OCI-LY7 (cell line): ENCODE measurements at places on chromosomes 4 and X. TPM values are rescaled to one million over a fixed set of nuclear protein-coding genes. Genes with fewer than 3 reads are reported as not detected.

The TCEAL2 gene
- total RNA-seq = not detected in 2 replicates

GRCh38 chr4:25330905-25331808 lies 18.6 kb downstream of the ZCCHC4 start:
- DNase-seq = no peak

DNA sequence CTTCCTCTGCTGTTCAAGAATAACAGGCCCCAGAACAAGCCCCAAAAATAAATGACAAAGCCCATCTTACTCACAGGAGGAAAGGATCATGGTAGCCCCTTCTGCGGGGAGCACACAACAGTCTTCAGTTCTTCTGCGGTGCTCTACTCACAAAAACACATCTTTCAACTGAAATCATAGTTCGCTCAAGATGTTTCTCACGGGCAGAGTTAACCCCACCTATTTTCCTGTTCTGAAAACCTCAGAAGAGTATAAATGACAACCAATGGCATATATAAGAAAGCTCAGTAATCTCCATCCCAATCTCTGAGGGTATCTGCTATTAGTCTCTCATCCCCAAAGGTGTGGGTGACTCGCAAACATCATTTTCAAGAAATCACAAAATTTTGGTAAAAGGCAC lies at the start of gene TXK:
TXK (minus strand) TSS at position 170 of the 400 bp plus-strand sequence; CDS start at position 90, 80 bp downstream.
- no peak for DNase-seq

DNA sequence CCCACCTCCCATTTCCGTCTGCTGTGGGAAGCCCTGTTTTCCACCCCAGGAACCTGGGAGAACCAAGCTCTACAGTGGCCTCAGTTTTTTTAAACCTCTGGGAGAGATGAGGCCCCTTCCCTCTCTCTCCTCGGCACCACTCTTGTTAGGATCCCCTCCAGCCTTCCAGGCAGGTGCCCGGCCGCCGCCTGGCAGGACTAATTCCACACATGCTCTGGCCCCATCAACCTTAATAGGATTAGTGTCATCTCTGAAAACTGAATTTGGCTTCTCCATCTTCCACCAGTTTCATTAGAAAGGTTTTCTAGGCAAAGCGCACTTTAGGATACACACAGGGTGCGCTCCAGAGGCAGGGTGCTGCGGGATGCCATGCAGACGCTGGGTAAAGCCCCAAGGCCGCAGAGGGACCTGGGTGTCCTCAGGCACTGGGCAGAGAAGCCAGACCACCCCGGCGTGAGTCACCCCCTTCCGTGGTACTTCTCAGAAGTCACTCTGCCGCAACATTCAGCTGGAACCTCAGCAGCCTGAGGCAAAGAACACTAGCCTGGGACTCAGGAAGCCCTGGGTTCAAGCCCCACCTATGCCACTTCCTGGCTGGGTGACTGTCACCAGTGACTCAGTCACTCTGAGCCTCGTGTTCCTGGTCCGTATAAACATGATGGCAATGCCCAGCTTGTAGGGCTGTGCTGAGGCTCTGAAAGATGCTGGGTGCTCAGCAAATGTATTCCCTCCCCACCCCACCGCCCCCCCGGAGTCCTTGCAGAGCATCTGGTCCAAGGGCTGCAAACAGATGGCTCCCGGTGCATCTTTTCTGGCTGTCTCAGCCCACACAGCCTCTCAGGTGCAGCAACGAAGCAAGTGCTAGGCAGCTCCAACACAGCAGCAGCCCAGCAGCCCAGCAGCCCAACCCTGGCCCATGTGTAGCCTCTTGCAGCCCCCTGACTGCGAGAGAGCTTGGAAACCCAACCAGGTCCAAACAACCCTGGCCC lies 29.1 kb downstream of the PPP2R2C start:
- DNase-seq = no peak

DNA sequence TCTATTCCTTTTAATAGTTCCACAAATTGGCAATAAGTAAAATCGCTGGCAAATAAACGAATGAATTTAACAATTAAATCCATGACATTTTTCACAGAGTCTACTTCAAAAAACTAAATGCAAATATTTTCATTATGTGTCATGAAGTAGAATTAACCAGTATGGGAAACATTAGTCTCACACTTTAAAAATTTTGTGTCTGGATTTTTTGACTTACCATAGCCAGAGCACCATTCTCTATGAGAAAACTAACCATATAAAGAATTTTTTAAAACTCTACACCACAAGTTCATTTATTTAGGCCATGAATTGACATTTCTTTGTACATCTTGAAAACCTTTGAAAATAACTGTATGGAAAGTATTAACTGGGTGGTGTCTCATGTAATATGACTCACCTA lies 41.2 kb downstream of the PRDM5 start:
- DNase-seq = no peak

The FAM9C gene
- not detected in 2 replicates for total RNA-seq

The SSX4 gene
- not detected in 2 replicates for total RNA-seq

GRCh38 chrX:71619193-71619592 lies 882 bp upstream of the CXCR3 start:
- no peak for DNase-seq

GRCh38 chrX:29935455-29935854 lies 279.9 kb upstream of the MAGEB2 start:
- DNase-seq = no peak

DNA sequence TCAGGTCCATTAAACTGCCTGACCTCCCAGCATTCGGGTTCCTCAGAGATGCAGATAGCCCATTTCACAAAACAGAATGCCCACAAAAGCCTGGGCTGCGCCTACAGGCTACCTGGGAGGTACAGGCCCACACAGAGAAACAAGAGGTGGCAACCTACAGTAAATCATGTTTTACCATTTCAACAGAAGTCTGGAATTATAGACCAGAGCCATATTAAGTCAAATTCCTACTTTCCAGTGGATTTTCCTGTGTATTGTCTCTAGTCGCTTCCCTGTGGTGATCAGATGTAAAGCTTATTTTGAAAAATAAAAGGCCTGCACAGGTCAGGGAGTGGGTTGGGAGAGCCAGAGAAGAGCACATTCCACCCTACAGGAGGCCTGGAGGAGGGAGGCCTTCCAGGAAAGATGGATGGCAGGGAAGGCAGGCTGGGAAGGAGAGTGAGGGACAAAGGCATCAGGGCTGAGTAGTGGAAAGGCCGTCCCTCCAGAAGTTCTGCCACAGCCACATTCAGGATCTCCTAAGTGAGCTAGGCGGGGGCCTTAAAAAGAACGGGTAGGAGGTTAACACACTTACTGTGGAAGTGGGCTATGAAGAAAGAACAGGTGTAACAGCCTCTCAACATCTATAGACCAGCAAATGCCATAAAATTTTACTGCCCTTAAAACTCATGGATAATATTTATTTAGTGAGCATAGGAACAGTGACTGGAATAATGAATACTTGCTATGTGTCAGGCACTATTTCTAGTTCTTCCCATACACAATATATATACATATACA lies 19.0 kb upstream of the USO1 start:
- no peak for DNase-seq

GRCh38 chrX:112857478-112857878 lies 16.8 kb upstream of the AMOT start:
- no peak for DNase-seq

GRCh38 chrX:18537068-18537467 lies 111.7 kb downstream of the CDKL5 start:
- no peak for DNase-seq

- DNase-seq = no peak
These were observed 93.4 kb downstream of the TENT5D start for GRCh38 chrX:80513625-80514024.

The DMRTC1B gene
- not detected in 2 replicates for total RNA-seq

GRCh38 chrX:115067812-115068211 lies 50.4 kb upstream of the IL13RA2 start:
- no peak for DNase-seq

- DNase-seq = no peak
These were observed 48.0 kb downstream of the ETNPPL start for GRCh38 chr4:108714880-108715279.

GRCh38 chrX:50430917-50431575 lies 39.6 kb downstream of the DGKK start:
- DNase-seq = no peak

The CPZ gene
- total RNA-seq = not detected in 2 replicates

The GAGE12H gene
- not detected in 2 replicates for total RNA-seq

DNA sequence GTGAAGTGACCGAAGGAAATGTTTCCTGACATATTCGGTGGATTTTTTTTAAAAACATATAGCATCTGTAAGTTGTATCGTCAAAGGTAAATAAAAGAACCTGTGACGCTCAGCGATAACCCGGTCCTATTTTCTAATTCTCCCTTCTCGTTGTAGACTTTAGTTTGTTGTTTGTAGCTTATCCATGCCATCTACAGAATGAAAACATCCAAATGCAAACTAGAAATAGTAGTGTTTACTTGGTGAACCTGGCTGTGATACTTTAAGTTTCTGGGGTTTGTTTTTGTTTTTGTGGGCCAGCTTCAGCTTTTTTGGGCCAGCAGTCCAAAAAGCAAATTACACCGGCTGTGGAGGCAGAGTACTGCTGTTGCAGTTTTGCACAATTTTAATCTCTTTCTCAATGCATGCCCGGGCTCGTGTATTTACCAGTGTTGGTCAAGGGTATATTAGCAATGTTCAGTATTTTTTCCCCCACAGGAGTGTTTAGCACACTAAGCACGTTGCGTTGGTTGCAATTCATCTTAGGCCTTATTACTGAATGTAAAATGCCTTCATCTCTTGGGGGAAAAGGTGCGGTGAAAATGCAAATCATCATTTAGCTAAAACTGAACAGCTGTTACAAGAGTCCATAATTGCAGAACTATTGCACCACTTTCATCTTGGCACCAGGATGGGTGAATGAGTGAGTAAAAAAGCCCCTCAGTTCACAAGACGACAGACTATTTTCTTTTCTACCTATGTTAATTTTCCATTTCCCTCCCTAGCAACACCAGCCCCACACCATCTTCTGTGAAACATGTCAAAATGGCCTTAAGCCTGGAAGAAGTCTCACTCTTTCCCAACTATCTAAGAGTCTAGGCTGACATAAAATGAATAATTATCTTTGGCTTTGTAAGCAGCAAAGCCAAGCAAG lies 1.7 kb upstream of the CNOT6L start:
- DNase-seq = peak; percentile 78

The HS6ST2 gene
- total RNA-seq = not detected in 2 replicates

The PWWP3B gene
- not detected in 2 replicates for total RNA-seq

DNA sequence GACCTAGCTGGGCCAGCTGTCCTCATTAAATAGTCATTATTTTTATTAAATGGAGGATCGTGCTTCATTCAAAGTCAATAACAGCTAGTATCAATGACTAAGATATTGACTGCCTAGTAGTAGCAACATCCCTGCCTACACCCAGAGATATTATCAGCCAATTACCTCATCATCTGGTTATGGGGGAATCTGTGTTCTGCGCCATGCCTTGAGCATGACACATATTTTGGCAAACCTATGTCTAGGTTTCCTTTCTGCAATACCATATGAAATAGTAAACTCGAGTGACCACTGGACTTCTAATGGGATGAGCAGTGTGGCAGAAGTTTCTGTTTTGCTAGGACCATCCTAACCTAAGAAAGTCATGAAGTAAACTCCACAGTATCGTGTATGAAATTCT lies 50.0 kb upstream of the AADAT start:
- DNase-seq = no peak

GRCh38 chrX:72271091-72271788 lies 5.8 kb downstream of the RPS4X start:
- no peak for DNase-seq

DNA sequence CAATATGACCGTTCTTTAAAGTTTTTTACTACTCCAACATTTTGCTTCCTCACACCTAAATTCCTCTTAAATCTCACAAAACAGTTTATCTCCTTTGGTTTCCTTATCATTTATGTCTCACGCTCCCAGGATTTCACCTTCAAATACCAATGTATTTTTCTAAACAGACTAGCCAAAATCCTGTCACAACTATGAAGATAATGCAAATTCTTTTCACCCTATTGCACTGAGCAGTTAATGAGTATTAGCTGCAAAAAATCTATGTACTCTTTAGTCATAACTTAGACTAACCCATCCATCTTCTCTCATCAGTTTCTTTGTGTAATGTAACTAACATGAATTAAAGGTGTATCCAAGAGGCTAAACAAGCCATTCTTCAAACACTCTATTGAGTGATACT lies 151.3 kb downstream of the COMMD8 start:
- DNase-seq = no peak

DNA sequence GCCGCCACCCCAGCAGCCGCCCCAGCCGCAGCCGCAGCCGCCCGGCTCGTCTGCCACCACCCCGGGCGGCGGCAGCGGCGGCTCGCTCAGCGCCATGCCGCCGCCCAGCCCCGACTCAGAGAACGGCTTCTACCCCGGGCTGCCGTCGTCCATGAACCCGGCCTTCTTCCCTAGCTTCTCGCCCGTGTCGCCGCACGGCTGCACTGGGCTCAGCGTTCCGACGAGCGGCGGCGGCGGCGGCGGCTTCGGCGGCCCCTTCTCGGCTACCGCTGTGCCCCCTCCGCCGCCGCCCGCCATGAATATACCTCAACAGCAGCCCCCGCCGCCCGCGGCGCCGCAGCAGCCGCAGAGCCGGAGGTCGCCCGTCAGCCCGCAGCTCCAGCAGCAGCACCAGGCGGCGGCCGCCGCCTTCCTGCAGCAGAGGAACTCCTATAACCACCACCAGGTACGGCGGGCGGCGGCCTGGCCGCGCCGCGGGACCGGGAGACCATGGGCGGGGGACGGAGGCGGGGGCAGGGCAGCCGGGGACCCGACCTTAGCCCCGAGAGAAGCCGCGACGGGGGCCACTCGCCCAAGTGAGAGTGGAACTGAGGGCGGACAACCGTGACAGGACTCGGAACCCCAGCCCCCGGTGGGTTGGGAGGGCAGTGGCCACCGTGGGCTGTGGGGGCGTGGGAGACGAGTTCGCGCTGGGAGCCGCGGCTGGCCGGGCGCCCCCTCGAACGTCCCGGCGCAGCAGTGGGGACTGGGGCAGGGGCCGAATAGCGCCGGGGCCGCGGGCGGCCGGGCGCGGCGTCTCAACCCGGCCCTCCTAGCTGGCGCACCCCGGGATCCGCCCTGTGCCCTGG lies 1.8 kb downstream of the CPEB2 start:
- DNase-seq = peak; percentile 72

DNA sequence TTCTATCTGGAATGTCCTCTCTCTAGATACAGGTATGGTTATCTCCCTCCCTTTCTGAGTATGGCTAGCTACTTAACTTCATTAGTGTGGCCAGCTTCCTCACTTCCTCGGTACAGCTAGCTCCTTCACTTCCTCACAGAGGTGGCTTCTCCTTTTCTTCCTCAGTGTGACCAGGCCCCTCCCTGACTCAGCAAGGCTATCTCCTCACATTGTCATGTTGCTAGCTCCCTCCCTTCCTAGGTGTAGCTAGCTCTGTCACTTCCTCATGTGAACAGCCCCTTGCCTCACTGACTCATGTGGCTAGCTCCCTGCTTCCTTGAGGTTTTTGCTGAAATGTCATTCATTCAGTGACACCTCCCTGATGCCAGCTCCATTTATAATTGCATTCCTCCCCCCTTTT lies 67.3 kb upstream of the DDIT4L start:
- no peak for DNase-seq

- DNase-seq = peak; percentile 61
These were observed 124.2 kb downstream of the NFKB1 start for GRCh38 chr4:102625232-102625930.

GRCh38 chrX:136759968-136760367 lies 20.8 kb downstream of the ARHGEF6 start:
- peak; percentile 44 for DNase-seq
